ENCODE measurements at places on chromosomes 1 and 21. TPM values are rescaled to one million over a fixed set of nuclear protein-coding genes. Genes with fewer than 3 reads are reported as not detected.

The S100A7 gene
- total RNA-seq, result not detected

The BSND gene
- 0.30 TPM for total RNA-seq

- no peak for DNase-seq
These were observed 15.9 kb downstream of the PDXK start for GRCh38 chr21:43734928-43735229.

GRCh38 chr21:15084668-15085067 lies 19.9 kb upstream of the NRIP1 start:
- DNase-seq, result no peak

GRCh38 chr1:240309769-240310168 lies 218.1 kb downstream of the FMN2 start:
- DNase-seq, result no peak

DNA sequence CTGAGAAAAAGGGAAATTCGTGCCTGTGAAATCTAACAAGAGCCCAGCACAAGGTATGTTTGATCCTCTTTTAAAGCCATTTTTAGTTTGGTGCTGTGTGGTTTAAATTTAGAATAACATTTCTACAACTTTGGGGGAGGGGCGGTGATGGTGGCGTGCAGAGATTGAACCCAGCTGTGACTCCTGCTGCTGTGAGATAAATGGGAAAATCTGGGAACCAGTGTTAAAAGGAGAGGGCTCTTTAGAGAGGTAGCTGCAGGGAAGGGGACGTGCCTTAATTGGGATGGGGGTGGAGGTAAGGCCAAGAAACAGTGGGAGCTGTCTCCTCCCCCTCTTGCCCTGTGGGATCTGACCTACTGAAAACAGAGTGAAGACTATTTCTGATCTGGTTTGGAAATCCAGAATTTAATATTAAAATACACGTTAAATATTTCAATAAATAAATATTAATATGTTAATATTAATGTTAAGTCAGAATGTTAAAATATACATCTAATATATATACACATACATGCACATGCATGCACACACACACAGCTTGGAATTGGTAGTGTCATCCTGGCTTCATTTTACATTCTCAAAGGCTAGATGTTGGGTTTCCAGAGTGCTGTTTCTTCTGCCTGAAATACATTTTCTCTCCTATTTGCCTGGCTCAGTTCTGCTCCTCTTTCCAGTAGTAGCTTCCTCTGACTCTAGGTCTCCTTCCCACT lies 30.1 kb upstream of the DNAJC6 start:
- DNase-seq, result peak; percentile 20

- DNase-seq, result peak; percentile 91
These were observed 5.9 kb downstream of the BLACAT1 start for GRCh38 chr1:205449750-205450443.
